Astrocyte (in vitro differentiated cells and primary cell): ENCODE measurements at places on chromosomes 3 and 15. TPM values are rescaled to one million over a fixed set of nuclear protein-coding genes. Genes with fewer than 3 reads are reported as not detected.

CORO2B gene
- total RNA-seq, result 6.2 and 7.4 TPM in 2 replicates

DNA sequence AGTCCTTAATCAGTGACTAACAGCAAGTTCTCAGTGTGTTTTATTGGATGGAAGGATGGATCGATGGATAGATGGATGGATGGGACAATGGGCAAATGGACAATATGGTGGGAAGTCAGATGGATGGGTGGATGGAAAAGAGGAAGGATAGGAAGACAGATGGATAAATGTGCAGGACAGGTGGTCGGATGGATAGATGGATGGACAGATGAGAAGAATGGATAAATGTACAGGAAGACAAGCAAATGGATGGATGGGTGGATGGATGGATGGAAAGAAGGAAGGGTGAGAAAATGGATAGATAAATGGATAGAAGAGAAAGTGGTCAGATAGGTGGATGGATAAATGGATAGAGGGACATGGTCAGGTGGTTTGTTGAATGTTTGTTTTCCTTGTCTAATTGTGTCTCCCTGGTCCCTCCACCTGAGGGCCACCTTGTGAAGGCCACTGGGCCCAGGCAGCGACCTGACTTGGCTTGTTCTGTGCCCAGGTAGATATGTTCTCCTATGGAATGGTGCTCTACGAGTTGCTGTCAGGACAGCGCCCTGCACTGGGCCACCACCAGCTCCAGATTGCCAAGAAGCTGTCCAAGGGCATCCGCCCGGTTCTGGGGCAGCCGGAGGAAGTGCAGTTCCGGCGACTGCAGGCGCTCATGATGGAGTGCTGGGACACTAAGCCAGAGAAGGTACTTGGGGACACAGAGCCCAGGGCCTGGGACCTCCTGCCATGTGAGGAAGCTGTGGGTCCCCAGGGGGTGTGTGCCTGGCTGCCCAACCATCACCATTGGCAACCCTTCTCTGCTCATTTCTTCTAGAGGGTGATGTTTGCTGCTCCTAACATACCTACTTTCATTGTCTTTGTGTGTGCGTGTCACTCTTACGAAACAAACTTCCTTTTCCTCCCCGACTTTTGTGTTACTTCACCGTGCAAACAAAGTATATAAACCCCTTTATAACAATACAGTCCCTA is 137.5 kb downstream of the LRRK1 start:
- H3K36me3 ChIP-seq, result peaks cover 2% of the 10 kb centered on the region
- H3K27ac ChIP-seq, result no peak overlapping the region
- no peak overlapping the region for H3K4me3 ChIP-seq
- no peaks in the 10 kb centered on the region for H3K27me3 ChIP-seq
- DNase-seq, result no peak

- H3K27me3 ChIP-seq, result no peaks in the 10 kb centered on the region
- no peak overlapping the region for H3K27ac ChIP-seq
- no peaks in the 10 kb centered on the region for H3K4me1 ChIP-seq
- H3K36me3 ChIP-seq, result no peaks in the 10 kb centered on the region
- peak; percentile 12 for DNase-seq
Measured at GRCh38 chr15:42331235-42331634, 28.1 kb upstream of the CAPN3 start.

- H3K27me3 ChIP-seq, result no peaks in the 10 kb centered on the region
- no peak for DNase-seq
- no peak overlapping the region for H3K27ac ChIP-seq
- peaks cover 4% of the 10 kb centered on the region for H3K4me1 ChIP-seq
Measured at GRCh38 chr3:169138849-169139420, 524.6 kb downstream of the MECOM start.

- no peak overlapping the region for H3K27ac ChIP-seq
- no peaks in the 10 kb centered on the region for H3K36me3 ChIP-seq
- no peaks in the 10 kb centered on the region for H3K27me3 ChIP-seq
- H3K4me3 ChIP-seq, result no peak overlapping the region
- no peak for DNase-seq
Measured at GRCh38 chr3:187813198-187813597, 67.9 kb upstream of the BCL6 start.

DNA sequence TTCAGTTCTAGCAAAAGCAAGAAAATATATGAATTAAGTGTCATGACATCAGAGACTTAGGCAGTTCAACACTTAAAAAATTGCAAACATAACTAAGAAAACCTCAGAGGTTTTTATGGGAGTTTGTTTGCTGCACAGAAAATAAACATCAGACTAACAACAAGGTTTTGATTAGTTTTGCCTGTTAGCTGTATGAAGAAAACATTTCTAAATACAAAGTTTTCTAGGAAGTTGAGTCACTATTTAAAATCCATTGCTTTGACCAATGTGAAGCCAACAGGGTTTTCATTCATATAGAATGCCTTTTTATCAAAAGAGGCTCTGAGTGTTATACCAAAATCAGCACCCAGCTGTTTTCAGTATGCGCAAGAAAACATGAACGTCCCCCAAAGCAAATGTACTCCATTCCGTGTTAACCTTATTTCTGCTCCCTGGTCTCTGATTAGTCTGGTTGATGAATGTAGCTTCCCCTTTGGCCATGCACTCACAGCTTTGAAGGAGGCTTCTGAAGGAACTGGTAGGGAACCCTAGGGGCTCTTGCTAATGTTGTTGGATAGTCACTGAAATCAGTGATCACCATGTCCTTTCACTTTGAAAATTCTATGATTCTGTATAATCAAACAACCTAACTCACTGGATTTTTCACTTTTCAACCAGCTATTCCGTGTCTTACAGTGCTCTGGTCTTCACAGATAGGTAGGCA is 89.6 kb upstream of the TSEN2 start:
- H3K27ac ChIP-seq, result no peak overlapping the region
- no peak overlapping the region for H3K4me3 ChIP-seq
- H3K4me1 ChIP-seq, result no peaks in the 10 kb centered on the region
- no peak for DNase-seq
- H3K27me3 ChIP-seq, result no peaks in the 10 kb centered on the region
- H3K36me3 ChIP-seq, result no peaks in the 10 kb centered on the region

GRCh38 chr15:96339619-96340347 is 9.3 kb downstream of the NR2F2 start:
- peak overlapping the region; percentile 99 for H3K4me3 ChIP-seq
- peaks cover 53% of the 10 kb centered on the region for H3K36me3 ChIP-seq
- H3K4me1 ChIP-seq, result peaks cover 35% of the 10 kb centered on the region

LRRC49 gene
- total RNA-seq, result 4.7 and 6.8 TPM in 2 replicates

- H3K27me3 ChIP-seq, result no peaks in the 10 kb centered on the region
- DNase-seq, result no peak
- H3K27ac ChIP-seq, result no peak overlapping the region
- no peaks in the 10 kb centered on the region for H3K4me1 ChIP-seq
Measured at GRCh38 chr3:148880681-148881080, 15.6 kb downstream of the CPA3 start.

NR1I2 gene
- total RNA-seq, result not detected in 2 replicates

DNA sequence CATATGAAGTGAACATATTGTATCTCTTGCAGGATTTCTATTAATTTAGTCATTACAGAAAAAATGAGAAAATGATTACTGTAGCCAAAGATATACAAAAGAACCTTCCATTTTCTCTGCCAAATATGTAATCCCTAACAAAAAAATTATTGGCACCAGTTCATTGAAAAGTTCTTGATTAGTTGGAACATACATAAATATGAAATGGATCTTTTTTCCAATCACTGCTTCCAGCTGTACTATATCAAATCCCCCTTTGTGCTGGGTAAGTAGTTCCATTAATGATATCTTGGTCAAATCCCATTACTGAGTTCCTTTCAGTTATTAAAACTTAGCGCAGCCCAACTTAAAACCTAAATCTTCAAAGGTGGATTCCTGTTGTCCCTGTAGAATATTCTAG is 263.8 kb downstream of the SLC9A9 start:
- H3K4me1 ChIP-seq, result no peaks in the 10 kb centered on the region
- DNase-seq, result no peak
- H3K36me3 ChIP-seq, result no peaks in the 10 kb centered on the region
- no peak overlapping the region for H3K4me3 ChIP-seq
- H3K27me3 ChIP-seq, result peaks cover 2% of the 10 kb centered on the region

IMPG2 gene
- total RNA-seq, result 0.26 and 0.30 TPM in 2 replicates

CYP8B1 gene
- not detected in 2 replicates for total RNA-seq

FANCD2OS gene
- not detected in 2 replicates for total RNA-seq

DNA sequence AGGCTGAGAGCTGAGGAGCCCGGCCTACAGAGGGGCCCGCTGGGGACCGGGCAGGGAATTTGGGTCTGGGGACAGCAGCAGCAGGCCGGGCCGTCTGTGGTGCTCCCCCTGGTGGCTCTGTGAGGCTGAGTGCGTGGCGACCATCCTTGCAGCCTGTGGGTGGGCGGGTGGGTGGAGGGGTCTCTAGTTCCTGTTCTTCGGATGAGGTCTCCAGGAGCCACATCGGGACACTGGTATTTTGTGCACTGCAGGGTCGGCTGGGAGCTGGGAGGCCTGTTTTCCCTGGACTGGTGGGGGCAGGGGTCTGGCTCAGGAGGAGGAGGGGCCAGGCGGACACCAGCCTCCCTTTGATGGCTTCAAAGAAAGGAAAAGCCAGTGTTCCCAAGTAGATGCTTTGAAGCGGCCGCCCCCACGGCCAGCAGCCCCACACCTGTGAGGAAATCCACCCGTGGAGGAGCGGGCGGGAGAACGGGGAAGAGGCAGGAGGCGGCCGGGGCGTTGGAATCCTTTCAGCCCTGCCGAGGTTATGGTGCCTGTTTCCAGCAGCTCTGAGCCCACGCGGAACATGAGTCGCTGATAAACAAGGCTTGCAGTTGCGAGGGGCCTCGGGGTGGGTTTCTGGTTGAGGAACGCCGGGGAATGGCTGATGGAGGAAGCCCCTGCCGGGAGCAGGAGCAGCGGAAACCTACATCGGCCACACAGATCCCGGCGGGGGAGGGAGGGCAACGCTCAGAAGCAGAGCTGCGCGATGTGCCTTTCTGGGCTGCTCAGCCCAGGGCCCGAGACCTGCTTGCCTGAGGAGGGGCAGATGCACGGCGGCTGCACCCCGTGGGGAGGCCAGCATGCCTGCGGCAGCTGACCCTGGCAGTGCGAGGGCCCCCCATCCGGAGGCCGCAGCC is 154.3 kb downstream of the NSMCE3 start:
- H3K4me1 ChIP-seq, result peaks cover 16% of the 10 kb centered on the region
- H3K27me3 ChIP-seq, result no peaks in the 10 kb centered on the region
- no peaks in the 10 kb centered on the region for H3K36me3 ChIP-seq

DNA sequence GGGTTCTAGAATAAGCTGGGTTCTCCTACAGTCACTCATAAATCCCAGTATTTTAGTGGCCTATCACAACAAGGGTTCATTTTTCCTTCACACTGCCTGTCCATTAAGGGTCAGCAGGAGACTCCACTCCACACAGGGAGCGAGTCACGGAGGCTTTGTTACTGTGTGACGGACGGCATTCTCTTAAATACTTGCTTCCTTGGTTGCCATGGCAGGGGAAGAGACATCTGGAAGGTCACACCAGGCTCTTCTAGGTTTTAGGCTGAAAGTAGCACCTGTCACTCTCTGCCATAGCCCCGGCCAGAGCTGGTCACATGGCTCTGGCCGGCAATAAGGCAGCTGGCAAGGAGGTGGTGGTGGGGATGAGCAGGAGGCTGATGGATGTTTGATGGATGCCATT is 89.4 kb upstream of the ANKRD34C start:
- H3K27me3 ChIP-seq, result peaks cover 14% of the 10 kb centered on the region
- H3K36me3 ChIP-seq, result no peaks in the 10 kb centered on the region
- no peak overlapping the region for H3K4me3 ChIP-seq
- H3K27ac ChIP-seq, result no peak overlapping the region
- no peak for DNase-seq

- H3K36me3 ChIP-seq, result peaks cover 25% of the 10 kb centered on the region
- no peak overlapping the region for H3K27ac ChIP-seq
- no peak for DNase-seq
- peaks cover 4% of the 10 kb centered on the region for H3K4me1 ChIP-seq
Measured at GRCh38 chr15:78461171-78461888, 23.3 kb downstream of the IREB2 start.

RBMS3 gene
- total RNA-seq, result 32.3 and 33.0 TPM in 2 replicates

DNA sequence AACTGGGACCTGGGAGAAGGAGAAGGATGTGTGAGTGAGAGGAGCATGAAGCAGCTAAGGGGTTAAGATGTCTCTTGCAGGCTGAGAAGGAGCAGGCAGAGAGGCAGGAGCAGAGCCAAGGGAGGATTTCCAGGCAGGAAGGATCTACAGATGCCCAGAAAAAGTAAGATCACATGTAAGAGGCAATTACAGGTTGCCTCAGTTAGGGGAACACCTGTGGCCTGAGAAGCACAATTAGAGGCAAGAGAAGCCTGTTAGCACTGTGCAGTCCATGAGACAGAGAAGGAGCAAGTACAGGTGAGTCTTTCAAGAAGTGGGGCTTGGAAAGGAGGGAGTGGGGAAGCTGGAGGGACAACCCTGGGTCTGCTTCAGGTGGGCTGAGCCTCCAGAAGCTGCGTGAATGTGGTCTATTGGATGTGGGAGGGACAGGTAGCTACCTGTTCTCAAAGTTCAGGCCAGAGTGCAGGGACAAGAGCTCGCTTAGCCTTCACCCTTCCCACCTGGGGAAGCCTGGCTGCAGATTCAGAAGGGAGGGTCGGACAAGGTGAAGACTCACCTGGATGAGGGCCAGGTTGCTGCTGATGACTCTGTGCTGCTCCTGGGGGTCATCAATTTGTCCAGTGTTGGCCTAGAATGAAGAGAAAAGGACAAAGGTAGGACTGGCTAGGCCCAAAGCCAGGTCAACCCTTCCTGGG is 50.7 kb downstream of the SLC41A3 start:
- H3K27me3 ChIP-seq, result no peaks in the 10 kb centered on the region
- H3K4me3 ChIP-seq, result no peak overlapping the region
- no peaks in the 10 kb centered on the region for H3K36me3 ChIP-seq
- no peaks in the 10 kb centered on the region for H3K4me1 ChIP-seq
- no peak overlapping the region for H3K27ac ChIP-seq

LMLN gene
- total RNA-seq, result 6.5 and 6.7 TPM in 2 replicates

LNP1 gene
- total RNA-seq, result 2.5 and 2.6 TPM in 2 replicates

ANKDD1A gene
- 1.1 and 1.6 TPM in 2 replicates for total RNA-seq

NME9 gene
- total RNA-seq, result 0.54 and 0.62 TPM in 2 replicates

DNA sequence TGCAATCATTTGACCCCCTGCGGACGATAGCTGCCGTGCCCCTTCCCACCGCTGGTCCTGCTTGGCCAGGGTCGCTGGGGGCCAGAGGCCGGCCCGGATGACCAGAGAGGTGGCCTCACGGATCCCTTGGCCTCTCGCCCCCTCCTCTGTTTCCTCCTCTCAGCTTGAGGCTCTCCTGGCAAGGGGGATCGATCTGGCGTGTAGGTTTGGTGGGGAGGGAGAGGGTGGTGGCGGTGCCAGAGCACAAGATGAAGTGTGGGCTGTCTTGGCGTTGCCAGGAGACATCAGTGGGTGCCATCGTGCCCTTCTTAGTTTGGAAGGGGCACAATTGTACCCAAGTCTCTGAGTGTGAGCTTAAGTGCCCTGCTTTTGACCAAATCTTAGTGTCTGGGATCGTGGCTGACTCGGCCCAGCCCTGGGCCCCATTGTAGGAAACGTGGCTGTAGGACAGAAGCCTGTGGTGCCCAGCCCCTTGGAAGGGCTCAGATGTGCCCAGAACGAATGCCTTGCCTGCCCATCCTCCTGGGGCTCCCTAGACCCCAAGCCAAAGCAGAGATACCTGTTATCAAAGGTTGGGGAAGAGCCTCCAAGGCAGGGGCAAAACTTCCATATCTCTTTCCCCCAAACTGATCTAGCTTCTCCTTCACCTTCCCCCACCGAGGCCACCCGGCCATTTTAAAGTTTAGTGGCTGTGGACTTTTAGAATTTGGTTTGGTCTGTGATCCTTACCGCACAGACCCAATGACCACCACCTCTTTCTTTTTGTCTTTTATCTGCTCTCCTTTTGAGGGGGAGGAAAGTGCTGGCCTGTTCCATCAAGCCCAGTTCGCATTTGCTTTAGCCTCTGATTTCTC is 14.4 kb downstream of the NR2F2 start:
- H3K27ac ChIP-seq, result peak overlapping the region; percentile 90
- peaks cover 30% of the 10 kb centered on the region for H3K36me3 ChIP-seq
- peaks cover 74% of the 10 kb centered on the region for H3K4me1 ChIP-seq
- H3K27me3 ChIP-seq, result no peaks in the 10 kb centered on the region

- H3K36me3 ChIP-seq, result no peaks in the 10 kb centered on the region
- no peaks in the 10 kb centered on the region for H3K27me3 ChIP-seq
- DNase-seq, result no peak
- no peak overlapping the region for H3K27ac ChIP-seq
Measured at GRCh38 chr3:16233806-16234205, 30.9 kb downstream of the DPH3 start.
